ENCODE measurements at places on chromosomes 2 and 18.

- DNase-seq, result no peak
Observed at GRCh38 chr2:239529313-239530015, 128.6 kb upstream of the HDAC4 start.

DNA sequence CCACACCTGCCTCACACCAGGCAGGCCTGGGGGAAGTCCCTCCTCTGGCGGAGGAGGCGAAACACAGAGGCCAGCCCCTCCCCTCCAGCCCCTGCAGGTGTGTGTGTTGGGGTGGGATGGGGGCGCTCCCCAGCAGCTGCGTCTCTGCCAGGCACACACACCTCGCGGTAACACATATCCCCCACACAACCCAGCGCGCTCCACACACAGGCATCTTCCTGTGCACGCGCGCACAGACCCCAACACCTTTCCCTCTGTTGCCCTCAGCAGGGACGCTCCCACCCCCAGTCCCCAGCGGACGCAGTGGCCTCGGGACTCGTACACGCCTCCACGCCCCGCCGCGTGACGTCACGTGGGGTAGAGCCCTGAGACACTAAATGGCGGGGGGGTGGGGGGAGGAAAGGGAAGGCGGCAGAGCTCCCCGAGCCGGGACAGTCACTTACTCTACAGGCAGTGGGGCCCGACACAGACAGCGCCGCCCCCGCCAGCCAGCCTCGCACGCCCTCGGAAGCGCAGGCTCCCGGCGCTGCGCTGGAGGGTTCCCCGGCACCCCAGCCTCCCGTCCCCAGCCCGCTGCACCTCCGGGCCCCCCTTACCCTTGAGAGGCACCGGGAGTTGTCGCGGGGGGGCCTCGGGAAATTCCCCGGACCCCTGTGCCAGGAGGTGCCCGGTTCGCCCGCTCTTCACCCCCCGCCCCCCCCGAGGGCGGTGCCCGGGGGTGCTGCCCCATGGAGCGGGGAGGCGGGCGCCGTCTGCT, at the start of gene WNT10A:
Gene WNT10A (plus strand): TSS at position 751 of the 757 bp plus-strand sequence. CDS start 144 bp downstream, outside the sequence.
- no peak for DNase-seq

- no peak for DNase-seq
Observed at GRCh38 chr2:19138264-19138825, 220.1 kb downstream of the OSR1 start.

DNA sequence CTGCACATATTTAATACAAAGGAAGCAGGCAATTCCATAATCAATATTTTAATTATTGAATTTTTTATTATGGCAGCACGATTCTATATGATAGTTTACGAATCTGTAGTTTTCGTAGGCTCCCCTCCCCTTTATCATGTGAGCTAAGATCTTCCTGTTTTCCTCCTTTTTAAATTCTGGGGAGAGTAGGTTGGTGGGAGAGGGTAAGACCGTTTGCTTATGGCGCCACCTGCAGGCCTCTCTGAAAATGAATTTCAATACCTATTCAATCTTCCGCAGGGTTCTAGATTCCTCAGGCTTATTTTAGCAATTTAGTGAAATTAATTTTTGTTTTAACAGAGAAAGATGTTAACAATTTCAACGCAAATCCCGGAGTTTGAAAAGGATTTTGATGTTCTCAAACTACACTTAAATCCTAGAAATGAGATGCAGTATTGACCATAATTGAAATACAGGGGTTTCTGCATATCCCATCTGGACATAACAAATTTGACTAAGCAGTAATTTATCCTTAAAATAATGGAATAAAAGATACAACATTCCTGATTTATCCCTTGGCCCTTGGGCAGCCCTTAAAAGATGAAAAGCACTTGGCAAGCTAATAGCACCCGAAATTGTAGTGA, 12.8 kb upstream of the GBX2 start:
- DNase-seq, result peak; percentile 63

GRCh38 chr2:172673056-172673683, 62.5 kb upstream of the RAPGEF4 start:
- no peak for DNase-seq

DNA sequence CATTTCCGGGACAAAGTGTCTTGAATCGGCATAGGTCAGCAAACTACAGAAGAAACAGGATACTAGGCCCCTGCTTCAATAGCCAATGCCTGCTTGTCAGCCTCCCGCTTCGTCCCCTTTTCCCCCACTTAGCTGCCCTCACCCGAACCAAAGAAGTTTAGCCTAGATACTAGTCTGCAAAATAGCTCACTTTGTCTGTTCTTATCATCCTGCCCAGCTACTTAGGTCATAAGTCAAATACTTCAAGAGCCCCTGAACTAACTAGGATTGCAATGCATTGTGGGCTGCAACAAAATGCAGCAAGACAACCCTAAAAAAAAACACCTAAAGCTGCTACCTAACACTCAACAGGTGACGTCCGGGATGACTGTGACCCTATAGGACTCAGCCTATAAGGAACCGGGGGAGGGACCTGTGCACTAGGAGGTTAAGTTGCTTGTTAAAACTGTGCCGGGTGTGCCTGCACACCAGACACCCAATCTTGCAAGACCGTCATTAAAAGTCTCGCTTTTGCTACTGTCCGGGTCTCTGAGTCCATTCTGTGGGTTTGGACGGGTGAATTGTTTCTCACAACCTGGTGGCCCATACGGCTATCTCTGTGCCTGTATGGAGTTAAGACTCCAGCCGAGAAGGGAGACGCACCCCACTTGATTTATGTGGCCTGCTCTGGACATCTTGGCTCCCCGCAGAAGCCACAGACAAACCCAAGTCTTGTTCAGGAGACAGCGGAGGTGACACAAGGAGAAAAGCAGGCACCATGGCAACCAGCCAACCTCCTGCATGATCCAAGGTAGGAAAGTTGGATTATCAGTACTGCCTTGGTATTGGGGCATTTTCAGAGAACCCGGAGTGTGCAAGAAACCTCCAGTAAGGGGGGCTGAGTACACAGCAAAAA, 105.9 kb downstream of the HIBCH start:
- DNase-seq, result no peak

- peak; percentile 69 for DNase-seq
Observed at GRCh38 chr2:86807468-86808275, 17.0 kb upstream of the CD8A start.

DNA sequence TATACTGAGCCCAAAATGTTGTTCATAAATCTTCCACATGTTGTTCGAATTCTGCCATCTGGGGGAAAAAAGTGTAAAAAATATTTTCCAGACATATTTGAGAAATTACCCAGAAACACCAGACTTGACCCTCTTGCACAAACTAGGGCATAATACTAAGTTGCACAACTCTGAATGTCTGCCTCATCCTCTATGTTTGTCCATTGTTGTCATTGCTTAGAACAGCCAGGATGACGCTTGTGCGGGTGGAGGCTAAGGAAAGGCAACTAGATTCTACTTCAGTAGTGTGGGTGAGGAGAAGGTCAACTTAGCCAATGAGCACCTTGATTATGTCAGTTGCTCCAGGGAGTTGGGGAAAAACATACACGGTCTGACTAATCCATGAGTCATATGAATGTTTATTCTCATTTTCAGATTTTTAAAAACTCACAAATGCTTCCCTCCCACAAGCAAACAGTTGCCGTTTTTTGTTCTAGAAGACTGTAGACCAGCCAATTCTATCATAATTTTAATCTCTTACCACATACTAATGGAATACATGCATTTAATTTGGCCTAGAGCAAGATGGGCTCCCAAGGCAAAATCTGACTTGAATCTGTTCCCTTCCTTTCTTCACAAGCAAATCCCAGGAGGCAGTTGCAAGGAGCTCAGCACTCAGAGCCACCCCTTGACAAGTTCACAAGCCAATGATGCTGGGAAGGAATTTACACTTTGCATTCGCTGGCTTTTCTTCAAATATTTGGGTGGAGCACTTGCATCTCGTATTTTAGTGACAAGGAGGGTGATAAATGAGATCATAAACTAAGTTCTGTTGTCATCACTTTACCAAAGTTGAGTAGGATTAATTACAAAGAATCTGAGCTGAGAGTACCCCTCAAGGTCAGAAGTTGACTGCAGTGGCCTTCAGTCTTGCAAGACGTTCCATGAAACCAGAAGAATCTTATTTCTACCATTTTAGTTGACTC, 163.2 kb upstream of the TWIST2 start:
- no peak for DNase-seq

DNA sequence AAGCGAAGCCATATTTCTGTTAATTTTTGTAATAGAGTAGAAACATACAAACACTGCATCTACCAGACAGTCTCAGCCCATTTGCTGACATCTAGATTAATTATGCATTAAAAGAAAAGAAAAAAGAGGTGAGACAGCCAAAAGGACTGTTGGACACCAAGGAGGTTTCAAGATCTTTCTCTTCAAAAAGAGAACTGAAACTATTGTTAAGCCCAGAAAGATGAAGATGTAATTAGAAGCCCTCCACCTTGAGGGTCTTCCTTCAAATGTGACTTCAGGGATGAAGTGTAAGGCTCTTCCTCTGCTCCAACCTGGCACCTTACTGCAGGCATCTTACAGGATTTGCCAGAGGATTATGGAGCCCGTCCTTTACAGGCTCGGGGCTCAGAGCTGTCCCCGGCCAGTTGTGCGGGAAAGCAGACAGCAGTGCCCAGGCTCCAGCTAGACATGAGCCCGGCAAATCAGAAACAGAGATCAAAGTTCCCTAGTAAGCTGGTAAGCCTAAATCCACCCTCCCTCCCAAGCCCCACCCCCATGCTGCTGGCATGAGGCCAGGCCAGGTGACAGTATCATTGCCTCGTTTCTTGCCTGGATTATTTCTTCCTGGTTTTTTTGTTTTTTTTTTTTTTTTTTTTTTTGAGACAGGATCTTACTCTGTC, 38.9 kb downstream of the ADI1 start:
- no peak for DNase-seq

- no peak for DNase-seq
Observed at GRCh38 chr2:179594268-179595112, 266.9 kb downstream of the ZNF385B start.

- DNase-seq, result no peak
Observed at GRCh38 chr2:142170847-142171246, 40.0 kb upstream of the LRP1B start.

GRCh38 chr2:48343571-48344440, 186.1 kb upstream of the STON1 start:
- DNase-seq, result no peak

- DNase-seq, result no peak
Observed at GRCh38 chr2:190663839-190664238, 15.0 kb downstream of the NAB1 start.

DNA sequence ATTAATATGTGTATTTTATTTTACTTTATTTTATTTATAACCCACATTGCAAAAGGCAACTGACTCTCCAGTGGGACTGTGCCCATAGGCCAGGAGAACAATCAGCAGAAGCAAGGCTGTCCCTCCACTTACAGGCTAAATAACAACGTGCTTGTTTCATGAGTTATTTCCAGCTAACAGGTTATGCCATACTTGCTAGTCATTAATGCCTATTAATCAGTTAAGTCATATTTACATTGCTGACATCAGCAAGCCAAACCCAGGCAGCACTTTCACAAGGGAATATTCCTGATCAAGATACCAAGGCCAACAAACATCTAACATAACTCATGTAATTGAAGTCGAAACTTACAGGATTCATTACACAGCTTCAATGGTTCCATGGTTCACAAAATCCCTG, 92.1 kb downstream of the EN1 start:
- no peak for DNase-seq

- DNase-seq, result peak; percentile 74
Observed at GRCh38 chr2:200742426-200742825, 69.3 kb upstream of the BZW1 start.

- DNase-seq, result no peak
Observed at GRCh38 chr18:44715842-44716241, 35.2 kb downstream of the SETBP1 start.

- no peak for DNase-seq
Observed at GRCh38 chr2:130806370-130806769, 30.3 kb upstream of the ARHGEF4 start.

DNA sequence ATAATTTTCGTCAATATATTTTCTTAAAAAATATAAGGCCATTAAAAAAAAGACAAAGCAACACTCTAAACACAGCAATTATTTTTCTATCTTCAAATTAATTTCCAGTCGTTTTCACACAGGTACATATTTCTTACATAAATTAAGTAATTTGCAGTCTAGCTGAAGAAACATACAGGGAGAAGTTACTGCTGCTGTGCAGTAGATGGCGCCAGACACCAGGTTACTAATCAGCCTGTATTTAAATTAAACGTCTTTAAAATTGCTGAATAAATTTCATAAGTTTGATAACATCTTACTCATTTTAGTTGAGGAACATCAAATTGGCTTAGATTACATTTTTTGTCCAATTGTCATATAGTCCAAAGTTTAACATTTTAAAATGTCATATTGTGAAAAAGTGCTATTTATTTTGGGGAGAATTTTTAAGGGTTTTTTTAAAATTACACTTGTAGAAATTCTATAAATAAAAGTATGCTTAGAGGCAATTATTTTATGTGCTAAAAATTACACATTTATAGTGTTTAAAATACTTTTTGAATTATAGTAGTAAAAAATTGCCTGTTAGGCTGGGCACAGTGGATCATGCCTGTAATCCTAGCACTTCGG, 88.4 kb downstream of the PMAIP1 start:
- DNase-seq, result no peak

GRCh38 chr18:3261373-3262233, at the start of gene MYL12B:
MYL12B (plus strand) TSS chr18:3262133; CDS start chr18:3272899, 10,766 bp downstream.
- peak; percentile 90 for DNase-seq

DNA sequence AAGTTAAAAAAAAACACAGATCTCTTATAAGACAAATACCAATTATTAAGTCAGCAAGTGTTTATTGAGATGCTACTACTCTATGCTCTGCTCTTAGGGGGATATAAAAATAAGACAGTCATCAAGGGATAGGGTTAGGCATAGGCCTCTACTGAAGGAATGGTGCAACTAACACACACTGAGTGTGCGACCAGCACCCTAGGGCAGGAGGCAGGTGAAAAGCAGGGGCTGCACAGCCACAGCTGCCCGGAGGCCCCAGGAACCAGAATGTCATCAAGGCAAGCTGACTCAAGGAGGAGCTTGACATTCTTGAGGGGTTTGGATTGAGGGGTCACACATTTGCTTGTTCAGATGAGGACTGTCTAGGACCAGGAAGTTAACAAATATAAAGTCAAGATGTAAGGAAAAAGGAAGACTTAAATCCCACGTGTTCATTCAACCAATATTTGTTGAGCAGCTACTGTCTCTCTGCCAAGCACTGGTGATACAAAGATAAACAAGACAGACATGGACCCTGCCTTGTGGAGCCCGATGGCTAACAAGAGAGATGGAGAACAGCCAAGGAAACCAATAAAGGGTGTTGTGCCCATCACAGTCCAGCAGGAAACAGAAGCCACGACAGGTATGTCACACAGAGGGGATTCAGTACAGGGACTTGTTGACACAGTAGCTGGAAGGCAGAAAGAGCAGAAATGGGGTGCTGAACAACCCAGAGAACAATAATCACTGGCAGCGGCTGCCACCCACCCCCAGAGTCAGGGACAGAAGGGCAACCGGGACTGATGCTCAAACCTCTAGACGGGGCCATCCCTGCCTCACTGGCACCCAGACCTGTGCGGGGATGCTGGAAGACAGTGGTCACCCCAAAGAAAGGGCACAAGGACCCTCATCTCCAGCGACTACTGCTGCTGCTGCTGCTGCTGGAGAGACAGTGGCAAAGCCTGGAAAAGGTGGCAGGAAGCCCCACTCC, 45.8 kb upstream of the MAL start:
- no peak for DNase-seq

- DNase-seq, result no peak
Observed at GRCh38 chr2:36812196-36812595, 115.7 kb downstream of the VIT start.

GRCh38 chr2:206482123-206482522, 38.8 kb downstream of the ADAM23 start:
- DNase-seq, result no peak
